Upper lobe of right lung (tissue), 1 donor: ENCODE measurements at places on chromosomes 12 and 14. TPM values are rescaled to one million over a fixed set of nuclear protein-coding genes. Genes with fewer than 3 reads are reported as not detected.

ABHD12B gene
- total RNA-seq, result 0.43 TPM

BEGAIN gene
- total RNA-seq, result 1.5 TPM

TSPAN9 gene
- total RNA-seq, result 81.2 TPM

MMP19 gene
- 30.2 TPM for total RNA-seq

ANKRD33 gene
- total RNA-seq, result not detected

CPM gene
- 165 TPM for total RNA-seq

RNASE1 gene
- 888 TPM for total RNA-seq

ITGA7 gene
- total RNA-seq, result 14.7 TPM

GPR33 gene
- total RNA-seq, result not detected

CNTN1 gene
- total RNA-seq, result 15.1 TPM

GRCh38 chr12:14259481-14260010, 105.9 kb upstream of the ATF7IP start:
- no peak for DNase-seq

DNA sequence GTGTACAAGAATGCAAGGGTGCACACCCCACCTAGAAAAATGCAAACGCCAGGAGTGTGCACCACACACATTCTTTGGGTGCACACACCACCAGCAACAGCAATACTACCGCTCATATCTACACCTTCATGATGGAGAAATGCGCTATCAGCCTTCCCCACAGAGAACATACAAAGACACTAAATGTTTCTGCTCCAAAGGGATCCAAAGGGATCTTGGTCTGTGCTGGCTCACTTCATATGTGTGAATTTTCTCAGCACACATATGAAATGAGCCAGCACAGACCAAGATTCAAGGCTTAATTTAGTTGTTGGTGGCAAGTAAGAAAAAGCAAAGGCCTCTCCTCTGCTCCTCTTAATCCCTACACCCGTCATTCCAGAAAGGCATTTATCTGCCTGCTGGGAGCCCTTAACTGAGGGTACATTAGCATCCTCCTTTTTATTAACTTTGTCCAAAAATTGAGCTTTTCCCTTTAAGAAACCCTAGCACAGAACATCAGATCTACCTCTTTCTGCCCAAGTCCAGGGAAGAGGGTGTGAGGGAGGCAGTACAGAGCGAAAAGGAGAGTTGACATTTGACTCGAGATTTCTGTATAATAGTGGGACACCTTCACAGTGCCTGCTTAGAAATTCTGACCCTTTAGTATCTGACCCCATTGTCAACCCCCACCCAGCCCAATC, 8.3 kb downstream of the BMP4 start:
- DNase-seq, result no peak

- no peak for DNase-seq
These were observed 308.1 kb downstream of the EGLN3 start for GRCh38 chr14:33642691-33643244.

GRCh38 chr12:25771476-25771875, 187.0 kb upstream of the RASSF8 start:
- no peak for DNase-seq

DNA sequence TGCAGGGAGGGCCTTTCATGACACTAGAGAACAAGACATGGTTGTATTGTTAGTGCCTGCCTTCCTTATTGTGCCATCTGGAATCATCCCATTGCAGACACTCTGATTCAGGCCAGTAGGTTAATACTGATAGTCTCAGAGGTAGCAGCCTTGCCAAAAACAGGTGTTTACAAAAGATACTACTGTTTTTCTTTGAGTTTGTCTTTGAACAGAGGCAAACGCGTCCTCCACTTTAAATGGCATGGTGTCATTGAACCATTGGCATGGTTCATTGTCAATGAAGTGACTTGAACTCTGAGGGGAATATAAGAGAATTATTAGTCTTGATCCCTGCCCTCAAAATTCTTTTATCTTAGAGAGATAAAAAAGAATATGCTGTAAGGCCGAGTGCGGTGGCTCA, 4.2 kb downstream of the FNTB start:
- DNase-seq, result no peak

GRCh38 chr14:64761441-64762043, 57.3 kb downstream of the PLEKHG3 start:
- DNase-seq, result no peak

GRCh38 chr12:6635375-6635855, 344 bp downstream of the LPAR5 start:
- no peak for DNase-seq

DNA sequence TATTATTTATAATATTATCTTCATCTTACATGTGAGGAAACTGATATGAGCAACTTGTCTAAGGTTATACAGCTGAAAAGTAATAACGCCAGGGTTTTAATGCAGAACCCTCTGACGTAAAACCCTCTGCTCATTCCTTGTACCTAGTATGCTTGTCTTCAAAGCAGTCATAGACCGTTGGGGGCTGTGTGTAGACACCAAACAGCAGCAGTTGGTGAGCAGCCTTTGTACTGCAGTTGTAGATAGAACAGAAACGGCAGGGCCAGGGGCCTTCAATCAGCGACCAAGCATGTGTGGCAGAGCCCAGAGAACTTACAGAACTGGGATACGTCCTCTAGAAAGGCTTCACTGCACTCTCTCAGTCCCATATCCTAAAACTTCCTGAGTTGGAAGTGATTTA, 28.1 kb downstream of the EVL start:
- no peak for DNase-seq

GRCh38 chr12:52561880-52562449, 9.0 kb upstream of the KRT71 start:
- no peak for DNase-seq

GRCh38 chr14:85088192-85088591, 441.8 kb upstream of the FLRT2 start:
- no peak for DNase-seq

- no peak for DNase-seq
These were observed 70.4 kb downstream of the NTN4 start for GRCh38 chr12:95720146-95720545.
